Stimulated activated CD8-positive, alpha-beta memory T cell treated with anti-CD3 and anti-CD28 coated beads, Interleukin-7, amount 100 ng/mL, for 1 hour (primary cell): ENCODE measurements at places on chromosomes 3 and 15.

DNA sequence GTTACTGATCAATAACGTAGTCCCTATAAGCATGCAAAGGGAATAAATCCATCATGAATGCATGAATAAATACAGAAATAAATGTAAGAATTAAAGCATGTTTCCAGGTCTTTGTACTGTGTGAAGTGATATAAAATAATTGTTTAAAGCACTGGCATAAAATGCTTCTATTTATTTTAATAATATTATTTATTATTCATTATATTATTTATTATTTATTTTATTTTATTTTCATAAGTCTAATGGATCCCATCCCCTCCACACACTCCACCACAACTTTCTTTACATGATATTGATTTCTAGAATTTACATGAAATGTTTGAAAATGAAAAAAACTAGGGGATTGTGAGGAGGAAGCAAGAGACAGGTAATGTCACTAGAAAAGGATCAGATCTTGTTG lies 73.5 kb downstream of the MCF2L2 start:
- no peak for DNase-seq

GRCh38 chr15:77457905-77458265 lies 37.2 kb downstream of the HMG20A start:
- no peak for DNase-seq

GRCh38 chr3:52722491-52722890 lies 16.6 kb downstream of the SPCS1 start:
- DNase-seq: no peak

DNA sequence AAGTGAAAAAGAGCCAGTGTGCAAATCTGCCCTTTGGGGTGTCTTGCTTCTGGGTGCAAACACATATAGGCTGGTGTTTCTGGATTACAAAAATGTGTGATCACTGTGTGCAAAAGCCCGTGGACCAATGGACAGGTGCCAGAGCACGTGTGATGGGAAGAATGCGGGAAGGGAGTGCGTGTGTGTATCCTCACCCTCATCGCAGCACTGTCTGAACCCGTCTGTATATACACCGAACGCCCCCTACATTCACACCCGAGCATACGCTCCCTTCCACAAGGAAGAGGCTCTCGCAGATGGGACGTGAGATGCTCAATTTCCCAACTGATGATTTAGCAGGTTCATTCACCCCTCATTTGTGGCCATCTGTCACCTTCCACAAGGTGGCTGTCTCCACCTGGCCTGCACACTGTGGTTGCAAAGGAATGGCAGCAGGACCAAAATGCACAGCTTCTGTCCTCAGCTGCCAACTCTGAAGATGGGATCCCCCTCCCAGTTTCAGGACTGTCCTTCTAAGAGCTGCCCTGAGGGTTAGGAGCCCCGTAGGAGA lies 19.4 kb upstream of the SLC6A1 start:
- DNase-seq: no peak

GRCh38 chr3:95705786-95706418 lies 1108.5 kb upstream of the EPHA6 start:
- no peak for DNase-seq

DNA sequence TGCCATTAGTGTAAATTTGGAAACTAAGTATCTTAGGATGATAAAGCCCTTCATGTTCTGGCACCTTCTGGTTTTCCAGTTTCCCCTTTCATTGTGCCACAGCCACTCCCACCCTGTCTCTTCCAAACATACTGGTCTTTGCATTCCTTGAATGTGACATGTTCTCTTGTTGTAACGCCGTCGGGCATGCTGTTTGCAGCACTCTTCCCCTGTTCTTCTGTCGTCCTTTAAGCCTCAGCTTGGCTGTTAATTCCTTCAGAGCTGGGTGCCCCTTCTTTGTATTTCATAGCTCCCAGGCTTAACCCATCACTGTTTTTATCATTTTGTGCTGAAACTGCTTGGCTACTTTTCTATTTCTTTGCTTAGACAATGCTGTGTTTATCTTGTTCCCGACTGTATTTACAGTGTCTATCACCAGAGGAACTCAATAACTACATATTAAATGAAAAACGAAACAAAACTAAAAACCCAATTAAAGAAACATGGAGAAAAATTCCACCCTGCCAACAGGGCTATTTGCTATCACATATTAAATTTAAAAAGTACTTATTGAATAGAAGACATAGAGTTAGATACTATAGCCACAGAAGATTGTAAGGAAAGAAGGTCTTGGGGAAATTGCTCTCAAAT lies 95.4 kb upstream of the KCNAB1 start:
- no peak for DNase-seq

GRCh38 chr15:62164014-62164395 lies 1.1 kb downstream of the C2CD4B start:
- DNase-seq: no peak

GRCh38 chr15:79221696-79222095 lies 60.8 kb upstream of the ANKRD34C start:
- DNase-seq: no peak

DNA sequence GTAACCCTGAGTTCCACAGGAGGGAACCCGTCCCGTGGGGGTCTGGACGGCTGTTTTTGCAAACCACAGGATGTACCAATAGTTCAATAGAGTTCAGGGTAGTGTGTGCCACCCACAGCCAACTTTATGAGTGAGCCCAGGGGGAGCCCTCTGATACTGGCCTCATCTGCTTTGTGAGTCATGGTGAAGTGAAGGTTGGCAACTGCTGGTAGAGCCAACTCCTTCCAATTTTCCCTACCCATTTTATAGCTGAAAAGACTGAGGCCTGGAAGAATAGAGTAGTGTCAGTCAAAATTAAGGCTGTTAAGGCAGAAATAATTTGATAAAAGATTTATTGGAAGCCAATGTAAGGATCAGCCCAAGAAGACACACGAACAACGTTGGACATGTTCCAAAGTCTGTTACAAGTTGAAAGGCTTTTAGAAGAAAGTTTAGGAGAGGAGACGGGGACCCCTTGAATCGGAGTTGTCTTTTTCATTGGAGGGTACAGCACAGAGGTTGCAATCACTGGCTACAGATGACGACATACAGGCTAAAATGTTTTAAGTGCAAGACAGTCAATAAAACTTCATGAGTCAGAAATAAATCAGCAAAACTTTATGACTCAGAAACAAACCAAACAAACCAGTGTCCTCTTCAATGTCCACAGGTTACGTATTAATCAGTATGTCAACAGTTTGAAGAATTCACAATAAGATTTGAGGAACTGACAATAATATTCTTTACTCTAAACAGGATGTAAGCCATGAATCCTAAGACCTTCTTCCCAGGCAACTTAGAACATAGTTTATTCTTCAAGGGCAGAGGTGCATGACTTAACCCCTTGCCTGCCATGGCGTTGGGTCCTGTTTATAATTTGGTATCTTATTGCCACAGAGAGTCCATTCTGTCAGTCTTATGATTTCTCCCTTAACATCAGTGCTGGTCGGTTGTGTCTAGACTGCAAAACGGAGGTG lies 62.9 kb upstream of the NR2E3 start:
- no peak for DNase-seq

DNA sequence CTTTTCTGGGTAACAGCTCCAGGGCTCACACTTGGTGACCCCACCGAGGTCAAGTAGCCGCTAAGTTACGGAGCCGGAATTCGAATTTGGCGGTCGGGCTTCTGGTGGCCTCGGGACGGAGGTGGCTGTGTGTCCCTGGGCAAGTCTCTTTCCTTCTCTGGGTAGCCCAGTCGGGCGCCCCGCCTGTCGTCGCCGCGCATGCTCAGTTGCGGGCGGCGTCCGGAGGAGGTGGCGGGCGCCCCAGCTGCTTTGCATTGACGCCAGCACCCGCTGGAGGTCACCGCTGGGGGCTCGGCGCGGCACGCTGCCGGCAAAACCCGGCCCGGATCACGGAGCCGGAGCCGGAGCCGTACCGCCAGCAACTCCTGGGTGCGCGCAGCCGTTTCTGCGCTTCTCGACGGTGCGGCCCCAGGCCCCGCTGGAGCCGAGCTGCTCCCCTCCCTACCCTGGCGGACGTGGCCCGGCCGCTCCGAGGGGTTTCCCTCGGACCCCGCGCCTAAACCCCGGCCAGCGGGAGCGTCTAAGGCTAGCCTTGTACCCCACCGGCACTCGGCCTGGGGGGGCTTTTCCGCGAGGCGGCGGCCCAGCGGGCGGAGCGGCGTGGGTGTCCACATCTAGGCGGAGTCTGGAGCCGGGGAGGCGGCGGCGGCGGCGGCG lies 474 bp upstream of the PDE8A start:
- peak; percentile 92 for DNase-seq

DNA sequence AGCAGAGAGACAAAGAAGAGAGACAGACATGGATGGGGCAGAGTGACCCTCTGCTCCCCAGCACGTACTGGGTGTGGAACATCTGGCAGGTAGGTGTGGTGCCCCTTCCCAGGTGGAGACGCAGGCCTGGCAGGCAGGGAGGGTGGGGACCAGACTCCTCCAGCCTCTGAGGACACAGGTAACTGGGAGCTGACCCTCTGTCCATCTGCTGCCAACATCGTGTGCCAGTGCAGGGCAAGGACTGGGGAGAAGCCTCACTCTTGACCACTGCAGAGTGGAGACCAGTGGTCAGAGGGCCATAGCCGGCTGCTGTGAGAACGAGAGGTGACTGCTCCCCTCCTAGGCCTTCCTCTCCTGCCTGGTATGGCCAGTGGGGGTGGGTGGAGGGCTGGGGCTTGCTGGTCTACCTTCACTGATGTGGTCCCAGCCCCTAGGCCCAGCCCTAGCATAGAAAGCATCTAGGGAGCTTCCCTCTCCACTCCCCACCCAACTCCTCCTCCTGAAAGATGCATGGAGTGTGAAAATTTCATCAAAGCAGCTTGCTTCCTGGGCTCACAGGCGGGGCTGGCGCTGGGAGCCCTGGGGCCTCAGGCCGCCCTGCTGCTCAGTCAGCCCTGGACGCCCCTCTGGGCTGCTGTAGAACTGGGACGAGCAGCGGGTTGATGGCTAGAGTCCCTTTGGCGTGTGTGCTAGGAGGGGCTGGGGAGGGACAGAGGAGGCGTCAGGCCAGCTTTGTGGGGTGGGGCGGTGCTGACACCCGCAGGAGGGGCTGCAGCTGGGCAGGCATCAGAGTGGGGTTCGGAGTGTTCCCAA lies 90.3 kb downstream of the PLXNA1 start:
- DNase-seq: no peak

DNA sequence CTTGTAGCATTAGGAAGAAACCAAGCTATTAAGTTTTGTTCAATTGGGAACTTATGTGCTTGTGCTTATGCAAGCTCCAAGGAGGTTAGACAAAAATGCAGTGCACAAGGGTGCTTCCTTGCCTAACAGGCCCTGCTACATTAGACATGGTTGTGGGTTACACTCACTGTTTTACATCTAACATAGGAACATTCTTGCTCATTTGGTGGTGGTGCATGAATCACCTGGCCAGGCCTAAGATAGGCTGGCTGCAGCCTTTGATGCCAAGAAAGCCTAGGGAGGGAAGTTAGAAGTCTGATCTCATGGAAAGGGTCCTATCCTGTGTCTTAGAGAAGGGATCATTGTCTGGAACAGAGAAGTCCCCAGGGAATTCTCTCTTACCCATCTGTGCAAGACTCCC lies 43.5 kb downstream of the CA12 start:
- DNase-seq: no peak

GRCh38 chr15:32861761-32862160 lies 144.0 kb downstream of the GREM1 start:
- DNase-seq: no peak

- DNase-seq: no peak
Measured at GRCh38 chr3:49714728-49715550, 4.5 kb downstream of the AMIGO3 start.

DNA sequence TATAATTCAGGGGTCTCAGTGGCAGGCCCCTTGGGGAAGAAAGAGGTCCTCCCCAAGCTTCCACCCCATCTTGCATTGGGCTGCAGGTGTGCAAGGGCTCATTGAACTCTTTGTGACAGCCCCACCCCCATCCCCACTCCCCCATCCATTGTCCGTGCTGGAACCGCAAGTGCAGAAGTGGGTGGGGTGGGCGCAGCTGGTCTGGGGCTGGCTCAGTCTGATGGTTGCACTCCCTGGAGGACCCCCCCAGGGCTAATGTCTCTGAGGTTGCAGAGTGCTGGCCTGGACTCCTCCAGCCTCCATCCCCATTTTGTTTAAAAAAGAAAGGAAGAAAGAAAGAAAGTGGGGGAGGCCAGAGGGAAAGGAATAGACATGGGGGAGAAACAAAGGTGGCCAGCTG lies 42.3 kb upstream of the ARL8B start:
- DNase-seq: no peak

- DNase-seq: no peak
Measured at GRCh38 chr15:89041507-89041906, 46.7 kb upstream of the ABHD2 start.

DNA sequence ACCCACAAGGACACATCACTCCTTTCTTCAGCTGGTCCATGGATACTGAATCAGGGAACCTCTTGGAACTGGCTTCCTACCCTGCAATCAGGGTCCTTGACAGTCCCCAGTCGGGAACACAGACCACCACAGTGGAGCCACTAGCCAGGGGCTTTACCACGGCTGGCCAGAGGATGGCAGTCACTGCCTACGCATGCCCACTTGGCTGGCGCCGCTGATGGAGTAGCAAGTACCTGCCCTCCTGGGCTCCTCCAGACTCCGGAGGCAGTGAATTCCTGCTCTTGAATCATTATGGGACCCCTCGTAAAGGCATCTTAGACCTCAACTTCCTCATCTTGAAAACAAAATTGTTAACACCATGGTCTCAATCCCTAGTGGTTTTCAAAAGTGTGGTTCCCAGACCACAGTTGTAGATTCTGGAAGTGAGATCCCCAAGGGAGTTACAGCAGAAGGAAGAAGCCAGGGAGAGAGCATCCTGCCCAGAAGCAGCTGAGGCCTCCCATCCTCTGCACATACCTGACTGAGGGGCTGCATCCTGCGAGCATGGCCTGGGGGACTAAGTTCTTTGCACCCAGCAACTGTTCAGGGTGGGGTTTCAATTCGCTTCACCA lies 9.1 kb upstream of the SKIC8 start:
- DNase-seq: peak; percentile 14

DNA sequence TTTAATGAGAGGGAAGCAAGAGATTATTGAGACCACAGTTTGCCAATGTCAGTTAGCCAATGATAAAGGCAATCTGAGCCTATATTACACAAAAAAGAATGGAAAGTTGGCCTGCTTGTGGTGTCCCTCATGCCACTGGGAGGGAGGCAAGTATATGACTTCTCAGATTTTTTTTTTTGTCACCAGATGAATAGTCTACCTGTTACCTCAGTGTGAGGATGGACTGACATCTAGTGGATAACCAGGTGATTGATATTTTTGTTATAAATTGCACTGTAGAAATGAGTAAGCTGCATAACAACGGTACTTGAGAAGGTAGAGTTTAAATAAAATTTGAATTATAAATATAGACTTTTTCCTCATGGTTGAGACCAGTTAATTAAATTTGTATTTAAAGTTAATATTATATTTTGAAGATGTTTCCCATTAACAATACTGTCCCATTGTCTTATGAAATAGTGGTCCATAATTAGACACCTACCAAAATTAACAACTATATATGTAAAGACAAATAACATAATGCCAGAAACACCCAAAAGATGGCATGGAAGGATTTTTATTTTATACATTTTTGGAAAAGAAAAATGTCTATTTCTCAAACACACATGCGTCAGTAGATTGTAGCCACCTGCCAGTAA lies 237.8 kb upstream of the GADL1 start:
- no peak for DNase-seq
